ENCODE measurements at places on chromosomes 7 and 10. TPM values are rescaled to one million over a fixed set of nuclear protein-coding genes. Genes with fewer than 3 reads are reported as not detected.

DNA sequence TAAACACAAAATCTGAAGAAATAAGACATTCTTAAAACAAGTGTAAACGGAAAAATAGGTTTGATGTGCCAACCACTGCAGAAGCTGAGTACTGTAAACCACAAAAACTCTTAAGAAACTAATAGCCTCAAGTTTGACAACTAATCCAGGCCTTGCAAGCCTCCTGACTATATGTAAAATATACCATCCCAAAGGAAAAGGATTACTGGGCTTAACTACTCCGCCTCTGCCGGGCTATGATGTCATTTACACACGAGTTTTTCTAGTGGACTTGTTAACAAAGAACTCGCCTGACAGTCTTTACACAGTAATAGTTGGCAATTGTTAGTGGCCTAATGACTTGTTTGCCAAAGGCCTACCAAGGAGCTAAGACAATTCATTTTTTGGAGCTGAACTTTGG, 2.1 kb downstream of the KIF5B start:
- peaks cover 64% of the 10 kb centered on the region for H3K4me1 ChIP-seq
- peak overlapping the region; percentile 98 for H3K27ac ChIP-seq
- peak; percentile 32 for DNase-seq
- H3K36me3 ChIP-seq = no peaks in the 10 kb centered on the region

DNA sequence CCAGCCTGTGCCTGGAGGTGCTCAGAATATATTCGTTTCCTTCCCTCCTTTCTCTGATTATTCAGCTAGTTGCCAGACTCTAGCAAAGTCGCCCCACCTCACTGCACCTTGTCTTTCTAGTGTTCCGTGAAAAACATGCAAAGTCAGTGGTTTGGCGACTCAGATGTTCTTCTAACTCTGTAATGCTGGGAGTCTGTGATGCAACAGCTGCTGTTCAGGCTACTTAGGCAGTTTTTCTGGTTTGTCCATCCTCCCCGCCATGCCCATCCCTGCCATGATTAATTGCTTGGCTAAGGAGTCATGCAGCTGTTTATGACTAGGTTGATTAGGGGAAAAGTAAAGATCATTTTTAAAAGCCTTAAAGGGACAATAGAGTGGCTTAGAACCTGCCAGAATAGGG, 99.4 kb downstream of the MTPN start:
- H3K27me3 ChIP-seq = no peaks in the 10 kb centered on the region
- no peak for DNase-seq
- no peaks in the 10 kb centered on the region for H3K36me3 ChIP-seq
- no peaks in the 10 kb centered on the region for H3K4me1 ChIP-seq
- H3K27ac ChIP-seq = no peak overlapping the region

DNA sequence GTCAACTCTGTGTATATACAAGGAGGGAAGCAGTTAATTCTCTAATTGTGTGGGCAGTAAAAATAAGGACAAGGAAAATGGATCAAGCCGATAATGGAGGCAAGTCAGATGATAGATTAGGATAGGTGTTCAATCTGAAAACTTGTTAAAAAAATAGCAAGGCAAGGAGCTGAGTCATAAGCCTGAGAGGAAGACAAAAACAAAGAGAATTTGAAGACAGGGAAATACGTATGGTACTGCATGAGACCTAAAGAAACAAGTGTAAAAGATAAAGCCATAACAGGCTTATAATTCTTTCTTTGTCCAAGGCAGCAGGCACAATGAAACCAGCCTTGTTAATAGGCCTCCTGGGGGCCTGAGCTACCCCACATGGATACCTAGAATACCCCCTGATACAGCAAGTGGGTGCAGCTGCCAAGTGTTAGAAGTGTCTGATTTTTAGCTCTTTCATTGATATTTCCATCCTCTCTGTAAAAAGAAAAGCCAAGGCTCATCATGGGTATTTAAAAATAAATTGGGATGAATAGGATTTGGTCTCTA, 1570.6 kb upstream of the LRRTM3 start:
- H3K27me3 ChIP-seq = no peaks in the 10 kb centered on the region
- H3K36me3 ChIP-seq = no peaks in the 10 kb centered on the region

- H3K36me3 ChIP-seq = no peaks in the 10 kb centered on the region
- no peak overlapping the region for H3K4me3 ChIP-seq
- DNase-seq = no peak
- H3K27me3 ChIP-seq = no peaks in the 10 kb centered on the region
- no peak overlapping the region for H3K27ac ChIP-seq
Observed at GRCh38 chr10:113455947-113456346, 96.9 kb upstream of the HABP2 start.

DNA sequence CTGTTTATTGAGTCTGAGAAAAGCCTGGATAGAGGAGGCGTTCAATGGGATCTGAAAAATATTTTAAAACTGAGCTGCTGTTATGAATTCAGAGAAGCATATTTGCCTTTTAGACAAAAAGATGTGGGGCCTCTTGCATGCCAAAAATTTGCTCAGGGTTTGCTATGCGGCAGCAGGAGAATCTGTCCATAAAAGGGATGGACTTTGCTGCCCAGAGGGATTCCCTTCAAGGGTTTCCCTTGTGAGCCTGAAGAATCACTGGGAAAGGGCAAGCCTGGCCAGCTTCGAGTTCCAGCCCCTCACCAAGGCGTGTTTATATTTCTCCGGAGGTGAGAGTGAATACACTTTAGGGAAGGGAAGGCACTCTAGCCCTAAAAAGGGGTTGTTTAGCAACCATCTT, 55.5 kb upstream of the CALD1 start:
- DNase-seq = no peak
- peak overlapping the region; percentile 75 for H3K27ac ChIP-seq
- peaks cover 16% of the 10 kb centered on the region for H3K4me1 ChIP-seq
- no peak overlapping the region for H3K4me3 ChIP-seq

- no peak overlapping the region for H3K27ac ChIP-seq
- no peaks in the 10 kb centered on the region for H3K36me3 ChIP-seq
- DNase-seq = peak; percentile 5
- H3K4me1 ChIP-seq = no peaks in the 10 kb centered on the region
- no peak overlapping the region for H3K4me3 ChIP-seq
Observed at GRCh38 chr10:132850896-132851295, 64.9 kb upstream of the NKX6-2 start.

GRCh38 chr10:132539431-132539839, 1.8 kb downstream of the INPP5A start:
- H3K4me1 ChIP-seq = peaks cover 59% of the 10 kb centered on the region
- H3K4me3 ChIP-seq = peak overlapping the region; percentile 80
- H3K27me3 ChIP-seq = no peaks in the 10 kb centered on the region
- no peaks in the 10 kb centered on the region for H3K36me3 ChIP-seq
- H3K27ac ChIP-seq = peak overlapping the region; percentile 81

GRCh38 chr7:9231630-9232121, 798.3 kb downstream of the NXPH1 start:
- no peak overlapping the region for H3K4me3 ChIP-seq
- no peaks in the 10 kb centered on the region for H3K27me3 ChIP-seq
- H3K27ac ChIP-seq = no peak overlapping the region
- no peaks in the 10 kb centered on the region for H3K36me3 ChIP-seq
- DNase-seq = no peak

DNA sequence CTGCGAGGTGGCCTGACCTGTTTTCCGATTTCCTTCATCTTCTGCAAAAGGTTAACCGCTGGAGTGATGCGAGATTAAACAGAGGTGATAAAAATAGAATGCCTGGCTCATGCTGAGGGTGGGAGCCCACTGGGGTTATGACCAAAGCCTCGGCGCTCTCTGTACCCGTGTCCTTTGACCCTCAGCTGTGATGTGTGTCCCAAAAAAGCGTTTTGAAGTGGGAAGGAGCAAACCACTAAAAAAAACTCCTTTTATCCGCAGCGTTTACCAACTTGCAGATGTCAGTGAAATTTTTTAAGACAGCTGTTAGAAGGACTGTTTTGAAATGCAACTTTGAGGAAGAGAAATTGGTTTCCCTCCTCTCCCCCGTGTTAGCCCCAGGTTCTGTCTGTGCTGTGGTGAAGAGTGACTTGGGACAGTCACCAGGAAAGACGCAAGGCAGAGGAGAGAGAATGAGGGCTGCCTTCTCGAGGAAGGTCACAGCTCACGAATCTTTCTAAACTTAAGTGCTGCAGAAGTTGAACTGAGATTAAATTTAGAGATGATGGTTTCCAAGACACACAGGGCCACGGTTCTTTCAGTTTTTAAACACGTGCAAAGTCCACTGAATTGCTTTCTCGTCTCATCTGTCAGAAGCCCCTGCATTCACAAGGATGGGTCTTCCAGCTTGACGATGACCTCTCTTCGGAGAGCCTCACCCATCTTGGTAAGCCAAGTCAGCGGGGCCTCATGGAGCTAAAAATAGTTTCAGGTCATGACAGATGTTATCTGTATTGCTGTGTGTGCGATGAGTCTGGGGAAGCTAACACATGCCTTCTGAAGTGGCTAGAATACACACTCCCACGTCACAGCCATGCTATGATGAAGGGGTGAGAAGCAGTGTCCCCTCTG, 27.6 kb downstream of the AMZ1 start:
- no peaks in the 10 kb centered on the region for H3K27me3 ChIP-seq
- H3K27ac ChIP-seq = no peak overlapping the region
- peaks cover 3% of the 10 kb centered on the region for H3K4me1 ChIP-seq

DNA sequence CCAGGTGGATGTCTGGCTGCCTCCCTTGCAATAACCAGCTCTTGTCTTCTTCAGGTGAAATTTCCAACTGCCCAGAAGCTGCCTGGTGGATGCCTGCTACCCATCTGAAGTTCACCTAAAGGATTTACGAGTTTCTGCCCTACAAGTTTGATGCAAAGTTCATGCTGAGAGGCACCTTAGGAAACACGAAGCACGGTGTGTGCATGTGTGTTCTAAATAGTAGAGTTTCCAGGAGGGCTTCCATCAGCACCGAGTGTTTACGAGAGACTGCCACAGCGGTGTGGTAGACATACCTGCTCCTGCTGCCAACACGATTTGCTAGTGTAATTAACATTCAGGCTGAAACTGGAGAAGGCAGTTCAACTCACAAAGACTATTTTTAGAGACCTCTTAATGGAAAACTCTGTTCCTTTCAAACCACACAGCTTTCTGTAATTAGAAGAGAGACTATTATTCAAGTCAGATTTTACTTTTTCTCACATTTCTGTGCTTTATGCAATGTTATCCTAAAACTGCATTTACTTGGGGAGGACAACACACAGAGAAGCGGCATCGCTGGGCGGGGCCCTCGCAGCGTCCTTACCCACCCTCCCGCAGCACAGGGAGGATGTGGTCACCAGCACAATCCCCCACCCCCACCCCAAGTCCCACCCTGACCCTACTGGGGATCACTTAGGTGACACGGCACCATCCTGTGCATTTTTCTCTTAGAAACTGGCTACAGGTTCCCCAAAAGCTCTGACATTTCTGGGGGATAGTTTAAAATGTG, 15.5 kb upstream of the CPXM2 start:
- H3K27ac ChIP-seq = no peak overlapping the region
- no peak for DNase-seq
- peaks cover 3% of the 10 kb centered on the region for H3K27me3 ChIP-seq
- no peaks in the 10 kb centered on the region for H3K36me3 ChIP-seq
- H3K4me1 ChIP-seq = no peaks in the 10 kb centered on the region
- no peak overlapping the region for H3K4me3 ChIP-seq

DNA sequence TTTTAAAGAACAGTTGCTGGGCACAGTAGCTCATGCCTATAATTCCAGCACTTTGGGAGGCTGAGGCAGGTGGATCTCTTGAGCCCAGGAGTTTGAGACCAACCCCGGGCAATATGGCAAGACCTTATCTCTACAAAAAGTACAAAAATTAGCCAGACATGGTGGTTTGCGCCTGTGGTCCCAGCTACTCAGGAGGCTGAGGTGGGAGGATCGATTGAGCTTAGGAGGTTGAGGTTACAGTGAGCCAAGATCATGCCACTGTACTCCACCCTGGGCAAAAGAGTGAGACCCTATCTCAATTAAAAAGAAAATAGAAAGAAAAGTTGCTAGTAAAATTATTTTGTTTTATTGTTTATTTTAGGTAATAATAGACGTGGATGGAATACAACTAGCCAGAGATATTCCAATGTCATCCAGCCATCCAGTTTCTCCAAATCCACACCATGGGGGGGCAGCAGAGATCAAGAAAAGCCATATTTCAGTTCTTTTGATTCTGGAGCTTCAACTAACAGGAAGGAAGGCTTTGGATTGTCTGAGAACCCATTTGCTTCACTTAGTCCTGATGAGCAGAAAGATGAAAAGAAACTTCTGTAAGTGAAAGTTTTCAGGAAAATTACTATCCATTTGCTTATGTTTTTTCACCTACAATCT, 3.0 kb downstream of the NUP42 start:
- H3K27me3 ChIP-seq = no peaks in the 10 kb centered on the region
- no peak overlapping the region for H3K4me3 ChIP-seq
- H3K27ac ChIP-seq = no peak overlapping the region
- DNase-seq = peak; percentile 43
- H3K4me1 ChIP-seq = peaks cover 13% of the 10 kb centered on the region
- H3K36me3 ChIP-seq = no peaks in the 10 kb centered on the region

- peak overlapping the region; percentile 61 for H3K27ac ChIP-seq
- H3K4me3 ChIP-seq = no peak overlapping the region
- no peaks in the 10 kb centered on the region for H3K27me3 ChIP-seq
Observed at GRCh38 chr7:55432939-55433784, 68.0 kb downstream of the LANCL2 start.

- H3K36me3 ChIP-seq = no peaks in the 10 kb centered on the region
- H3K27me3 ChIP-seq = no peaks in the 10 kb centered on the region
- no peak overlapping the region for H3K27ac ChIP-seq
Observed at GRCh38 chr7:33079096-33079495, 16.5 kb upstream of the NT5C3A start.

DNA sequence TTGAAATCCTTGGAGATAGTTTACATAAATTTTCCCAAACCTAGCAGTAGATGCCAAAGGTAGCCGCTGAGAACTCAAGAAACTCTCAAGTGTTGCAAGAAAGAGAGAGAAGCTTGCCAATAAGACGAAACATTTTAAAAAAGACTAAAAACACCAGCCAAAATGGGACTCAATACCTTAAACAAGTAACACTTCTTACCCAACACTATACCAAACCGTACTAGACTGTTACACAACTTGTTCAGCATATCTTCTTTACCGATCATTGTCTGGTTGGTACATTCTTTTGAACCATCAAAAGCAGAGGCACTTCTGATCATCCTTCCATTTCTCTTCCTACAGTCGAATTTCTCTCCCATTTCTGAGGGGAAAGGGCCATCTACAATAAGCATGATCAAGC, 4.8 kb upstream of the PTPN12 start:
- no peaks in the 10 kb centered on the region for H3K27me3 ChIP-seq
- H3K4me1 ChIP-seq = no peaks in the 10 kb centered on the region
- H3K27ac ChIP-seq = no peak overlapping the region
- no peak for DNase-seq
- H3K4me3 ChIP-seq = no peak overlapping the region
- H3K36me3 ChIP-seq = no peaks in the 10 kb centered on the region

DNA sequence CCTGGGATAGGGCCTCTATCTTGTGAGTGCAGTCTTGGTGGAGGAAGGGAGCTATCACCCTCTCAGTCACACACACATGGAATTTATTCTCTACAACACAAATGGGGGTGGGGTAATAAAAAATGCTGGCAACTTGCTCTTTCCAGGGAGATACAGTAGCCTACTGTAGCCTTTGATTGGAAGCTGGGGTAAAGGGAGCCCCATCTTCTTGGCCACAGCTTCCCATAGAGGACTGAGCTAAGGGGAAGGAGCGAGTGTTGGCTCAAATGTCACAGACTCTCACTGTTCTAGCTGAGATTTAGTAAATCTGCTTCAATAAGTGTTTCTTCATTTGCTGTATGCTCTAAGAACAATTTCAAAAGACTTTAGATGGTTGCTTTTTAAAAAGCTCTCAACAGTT, 222.2 kb upstream of the CXCL12 start:
- DNase-seq = no peak
- H3K27ac ChIP-seq = no peak overlapping the region
- H3K4me1 ChIP-seq = no peaks in the 10 kb centered on the region
- no peaks in the 10 kb centered on the region for H3K36me3 ChIP-seq

The ELFN1 gene
- total RNA-seq = 0.60 TPM

The AQP1 gene
- 27.6 TPM for total RNA-seq

The HOXA1 gene
- total RNA-seq = 1.9 TPM

The SYPL1 gene
- total RNA-seq = 79.6 TPM

The GJC3 gene
- total RNA-seq = not detected

The METTL27 gene
- total RNA-seq = 6.0 TPM
